ENCODE measurements at places on chromosomes 6 and 20. TPM values are rescaled to one million over a fixed set of nuclear protein-coding genes. Genes with fewer than 3 reads are reported as not detected.

Gene RING1
- total RNA-seq: 25.5 TPM

Gene FOXQ1
- total RNA-seq: 4.8 TPM

Gene CD2AP
- total RNA-seq: 17.7 TPM

Gene MCM8
- 28.8 TPM for total RNA-seq

Gene ZC2HC1B
- total RNA-seq: not detected

Gene GLYATL3
- not detected for total RNA-seq

Gene MCCD1
- total RNA-seq: not detected

Measured in A549 treated with Hydrocortisone at 1 μM for 4 hours (cell line).